ENCODE measurements at places on chromosomes 13 and 19.

DNA sequence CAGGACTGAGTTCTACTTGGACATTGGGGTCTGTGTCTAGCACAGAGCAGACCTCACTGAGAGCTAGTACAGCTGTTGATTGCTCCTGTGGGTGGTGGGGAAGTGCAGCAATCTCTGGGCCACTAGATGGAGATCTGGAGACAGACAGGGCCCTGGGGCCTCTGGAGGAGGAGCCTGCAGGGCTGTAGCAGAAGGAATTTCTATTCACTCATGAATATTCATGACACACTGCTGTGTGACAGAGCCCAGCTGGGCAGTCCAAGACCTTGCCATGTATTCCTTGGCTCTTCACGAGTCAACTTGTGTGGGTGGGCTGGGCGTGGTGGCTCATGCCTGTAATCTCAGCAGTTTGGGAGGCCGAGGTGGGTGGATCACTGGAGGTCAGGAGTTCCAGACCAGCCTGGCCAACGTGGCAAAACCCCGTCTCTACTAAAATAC, 37.5 kb downstream of the SUGP2 start:
- no peak for DNase-seq

- DNase-seq, result no peak
Measured at GRCh38 chr19:52735734-52736133, 890 bp upstream of the ZNF611 start.

- no peak for DNase-seq
Measured at GRCh38 chr19:460877-461720, at the start of gene SHC2. TSS of gene SHC2 (minus strand) at chr19:461033. CDS start at chr19:460996, 37 bp downstream.

- peak; percentile 98 for DNase-seq
Measured at GRCh38 chr19:16330368-16330801, 5.8 kb downstream of the KLF2 start.

DNA sequence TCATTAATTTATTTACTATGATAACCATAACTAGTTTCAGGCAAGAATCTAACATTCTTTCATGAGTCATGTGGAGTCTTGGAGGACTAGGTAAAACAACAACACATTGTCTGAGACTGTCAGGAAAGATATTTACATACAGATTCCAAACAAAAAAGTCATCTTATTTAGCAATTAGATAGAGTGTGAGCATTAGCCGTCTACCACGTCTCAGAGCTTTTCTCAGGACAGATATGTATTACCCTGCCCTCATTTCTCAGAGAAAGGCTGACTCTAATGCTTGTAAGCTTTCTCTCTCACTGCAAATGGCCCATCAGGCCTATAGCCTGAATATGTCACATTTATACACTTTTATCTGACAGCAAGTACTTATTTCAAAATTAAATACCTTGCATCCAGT, 312.1 kb upstream of the PCDH20 start:
- no peak for DNase-seq

DNA sequence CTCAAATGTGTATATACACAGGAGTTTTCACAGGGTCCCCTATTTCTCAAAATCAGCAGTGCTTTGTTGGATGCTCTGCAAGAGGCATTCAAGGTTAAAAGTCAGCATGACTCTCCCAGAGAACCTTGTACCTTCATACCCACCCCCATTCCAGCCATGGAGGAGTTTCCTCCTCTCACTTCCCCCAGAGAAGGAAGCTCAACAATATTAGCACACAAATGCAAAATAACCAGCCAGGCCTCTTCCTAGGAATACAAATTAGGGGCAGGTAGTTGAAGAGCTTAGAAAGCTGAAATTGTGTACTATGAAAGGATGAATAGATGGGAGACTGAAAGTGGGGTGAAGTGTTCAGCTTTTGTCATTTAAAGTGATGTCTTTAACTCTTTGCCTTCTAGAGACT, 43.8 kb downstream of the SPRY2 start:
- DNase-seq, result no peak

DNA sequence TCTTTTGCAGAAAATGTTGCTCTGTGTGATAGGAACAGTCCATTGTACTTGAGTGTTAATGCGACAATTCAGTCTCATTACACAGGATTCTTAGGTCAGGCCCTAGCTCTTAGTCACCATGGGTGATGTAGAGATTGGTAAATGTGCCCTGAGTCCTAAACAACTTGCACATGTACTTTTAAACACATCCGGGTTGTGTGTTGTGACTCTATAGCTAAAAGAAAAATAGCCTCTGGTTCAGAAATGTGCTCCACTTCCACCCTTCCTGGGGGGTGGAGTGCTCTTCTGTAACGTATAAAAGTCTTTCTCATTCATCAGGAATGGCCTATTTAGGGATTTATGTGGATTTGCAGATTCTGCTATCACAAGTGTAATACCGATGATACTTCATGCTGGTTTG, 5.2 kb downstream of the SPATA13 start:
- DNase-seq, result no peak

DNA sequence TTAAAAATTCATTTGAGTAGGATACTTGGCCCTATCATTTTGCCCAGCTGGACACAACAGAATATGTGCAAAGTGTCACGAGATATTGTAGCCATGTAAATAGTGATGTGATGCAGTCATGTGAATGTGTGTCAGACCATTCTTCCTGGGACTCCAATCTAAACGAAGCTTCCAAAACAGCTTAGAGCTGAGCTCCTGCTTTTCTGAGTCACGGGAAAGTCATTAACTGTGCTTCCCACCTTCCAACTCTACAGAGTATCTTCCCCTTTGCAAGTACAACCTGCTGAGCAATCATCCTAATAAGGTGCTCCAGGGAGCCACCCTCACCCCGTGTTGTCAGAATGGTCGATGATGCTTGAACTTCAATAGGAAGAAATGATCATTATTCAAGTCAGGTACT, 294.7 kb downstream of the MYO16 start:
- no peak for DNase-seq

GRCh38 chr13:21009036-21009435, 52.4 kb downstream of the LATS2 start:
- DNase-seq, result no peak

DNA sequence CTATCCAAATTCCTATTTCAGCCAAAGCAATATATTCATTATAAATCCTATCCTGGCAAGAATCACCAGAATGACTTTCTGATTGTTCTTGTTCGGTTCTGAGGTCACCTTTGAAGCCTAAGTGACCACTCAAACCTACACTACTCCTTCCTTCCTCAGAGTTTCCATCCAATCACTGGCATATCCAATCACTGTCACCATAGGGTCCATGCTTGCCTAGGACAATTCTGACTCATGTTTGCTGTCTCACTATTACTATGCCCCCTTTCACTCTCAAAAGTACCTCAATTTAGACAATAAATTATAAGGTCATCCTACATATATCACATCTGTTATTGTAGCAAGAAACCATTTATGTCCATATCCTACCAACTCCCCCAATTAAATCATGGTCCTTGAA, 58.9 kb downstream of the UBL3 start:
- no peak for DNase-seq

GRCh38 chr19:49497047-49497788, 984 bp downstream of the RPS11 start:
- DNase-seq, result peak; percentile 92

DNA sequence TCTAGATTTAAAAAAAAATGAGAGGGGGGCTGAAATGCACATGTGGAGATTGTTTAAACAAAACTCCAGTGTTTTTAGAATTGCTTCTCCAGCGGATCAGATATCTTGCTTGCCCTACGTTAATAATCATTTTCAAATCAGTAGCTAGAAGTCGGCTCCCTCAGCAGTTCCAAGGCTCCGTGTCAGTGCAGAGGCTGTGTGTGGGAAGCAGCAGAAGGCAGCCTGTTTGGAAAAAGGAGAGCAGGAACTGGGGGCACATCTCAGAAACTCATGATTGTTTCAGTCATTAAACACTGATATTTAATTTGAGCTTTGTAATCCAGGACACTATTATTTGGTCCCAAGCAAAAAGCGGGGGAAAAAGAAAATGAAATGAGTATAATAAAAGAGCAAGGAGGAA, 50.9 kb downstream of the SOX21 start:
- no peak for DNase-seq

GRCh38 chr19:10353793-10354391, 14.5 kb upstream of the ICAM3 start:
- DNase-seq, result peak; percentile 75

- DNase-seq, result no peak
Measured at GRCh38 chr13:47632311-47632710, 368.8 kb downstream of the SUCLA2 start.

- peak; percentile 78 for DNase-seq
Measured at GRCh38 chr19:53908106-53908934, 758 bp upstream of the CACNG7 start.

GRCh38 chr19:33876192-33876591, 79.5 kb downstream of the KCTD15 start:
- DNase-seq, result no peak
